ENCODE measurements at places on chromosomes 13 and 19. TPM values are rescaled to one million over a fixed set of nuclear protein-coding genes. Genes with fewer than 3 reads are reported as not detected.

The HOMER3 gene
- total RNA-seq, result 79.3 TPM

The ZNF507 gene
- 7.0 TPM for total RNA-seq

DNA sequence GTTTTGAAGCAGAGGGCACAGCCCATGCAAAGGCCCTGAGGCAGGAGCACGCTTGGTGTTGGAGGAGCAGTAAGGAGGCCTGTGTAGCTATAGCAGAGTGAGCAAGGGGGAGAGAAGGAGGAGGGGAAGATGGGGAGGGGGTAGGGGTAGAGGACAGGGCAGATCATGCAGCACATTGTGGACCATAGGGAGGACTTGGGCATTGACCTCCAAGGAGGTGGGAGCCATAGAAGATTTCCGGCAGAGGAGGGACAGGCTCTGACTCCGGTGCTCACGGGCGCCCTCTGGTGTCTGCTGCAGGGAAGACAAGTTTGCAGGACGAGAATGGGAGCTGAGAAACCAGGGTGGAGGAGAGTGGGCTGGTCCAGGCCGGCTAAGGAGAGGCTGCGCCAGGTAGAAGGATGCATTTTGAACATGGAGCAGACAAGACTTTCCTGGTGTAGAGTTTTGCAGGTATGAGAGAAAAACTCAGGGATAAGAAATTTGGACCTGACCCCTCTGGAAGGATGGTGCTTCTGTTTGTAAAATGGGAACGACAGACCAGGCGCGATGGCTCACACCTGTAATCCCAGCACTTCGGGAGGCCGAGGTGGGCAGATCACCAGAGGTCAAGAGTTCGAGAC is 13.7 kb upstream of the CREB3L3 start:
- H3K4me3 ChIP-seq, result no peak overlapping the region
- no peak overlapping the region for H3K27ac ChIP-seq
- peak; percentile 43 for DNase-seq
- H3K4me1 ChIP-seq, result peaks cover 7% of the 10 kb centered on the region

DNA sequence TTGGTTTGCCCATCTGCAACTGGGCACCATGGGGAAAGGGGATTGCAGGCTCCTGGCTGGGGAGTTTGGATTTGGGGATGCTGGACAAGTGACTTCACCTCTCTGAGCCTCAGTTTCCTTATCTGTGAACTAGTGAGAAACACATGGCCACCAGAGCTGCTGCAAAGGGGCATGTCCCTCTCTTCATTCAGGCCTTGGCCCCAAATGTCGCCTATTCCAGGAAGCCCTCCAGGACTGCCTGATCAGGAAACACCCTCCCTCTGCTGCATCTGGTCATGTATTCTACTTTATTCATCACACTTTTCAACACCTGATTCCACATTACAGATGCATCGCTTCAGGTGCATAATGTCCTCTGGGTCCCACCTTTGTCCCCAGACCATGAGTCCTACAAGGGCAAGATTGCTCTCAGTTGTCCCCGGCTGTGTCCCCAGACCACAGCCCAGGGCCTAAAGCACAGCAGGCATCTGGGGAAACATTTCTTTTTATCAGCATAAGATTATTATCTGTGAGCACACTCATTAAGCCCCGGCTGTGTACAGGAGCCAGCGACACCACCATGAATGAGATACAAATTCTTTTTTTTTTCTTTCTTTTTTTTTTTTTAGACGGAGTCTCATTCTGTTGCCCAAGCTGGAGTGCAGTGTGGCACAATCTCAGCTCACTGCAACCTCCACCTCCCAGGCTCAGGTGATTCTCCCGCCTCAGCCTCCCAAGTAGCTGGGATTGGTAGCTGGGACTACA is 37.5 kb downstream of the ARRDC2 start:
- H3K4me1 ChIP-seq, result peaks cover 30% of the 10 kb centered on the region
- no peaks in the 10 kb centered on the region for H3K36me3 ChIP-seq
- H3K27me3 ChIP-seq, result no peaks in the 10 kb centered on the region
- peak overlapping the region; percentile 29 for H3K27ac ChIP-seq
- H3K4me3 ChIP-seq, result peak overlapping the region; percentile 17

GRCh38 chr19:32489971-32490370 is 84.4 kb downstream of the DPY19L3 start:
- H3K4me3 ChIP-seq, result no peak overlapping the region
- H3K4me1 ChIP-seq, result no peaks in the 10 kb centered on the region
- no peak for DNase-seq
- H3K27ac ChIP-seq, result no peak overlapping the region
- H3K27me3 ChIP-seq, result no peaks in the 10 kb centered on the region

GRCh38 chr19:17888260-17888659 is 16.5 kb downstream of the SLC5A5 start:
- H3K36me3 ChIP-seq, result no peaks in the 10 kb centered on the region
- no peak for DNase-seq

DNA sequence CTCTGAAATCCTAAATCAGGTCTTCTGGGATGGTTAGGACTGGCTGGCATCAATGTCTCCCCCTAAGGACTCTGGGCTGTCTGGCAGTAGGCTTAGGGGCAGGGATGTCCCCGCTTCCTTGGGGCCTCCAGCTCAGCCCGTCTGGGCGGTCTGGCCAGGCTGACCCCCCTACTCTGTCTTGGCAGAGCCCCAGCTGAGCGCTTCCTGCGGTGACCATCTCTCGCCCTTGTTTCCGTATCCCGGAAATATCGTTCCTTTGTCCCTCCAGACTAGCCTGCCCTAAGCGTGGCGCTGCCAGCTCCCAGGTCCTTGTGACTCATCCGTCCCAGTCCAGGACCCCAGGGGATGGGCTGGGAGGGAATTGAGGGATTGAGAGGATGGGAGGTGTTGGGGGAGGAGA is 11.3 kb downstream of the GTPBP3 start:
- H3K4me1 ChIP-seq, result peaks cover 30% of the 10 kb centered on the region
- H3K36me3 ChIP-seq, result no peaks in the 10 kb centered on the region
- H3K27me3 ChIP-seq, result no peaks in the 10 kb centered on the region
- H3K27ac ChIP-seq, result peak overlapping the region; percentile 8

DNA sequence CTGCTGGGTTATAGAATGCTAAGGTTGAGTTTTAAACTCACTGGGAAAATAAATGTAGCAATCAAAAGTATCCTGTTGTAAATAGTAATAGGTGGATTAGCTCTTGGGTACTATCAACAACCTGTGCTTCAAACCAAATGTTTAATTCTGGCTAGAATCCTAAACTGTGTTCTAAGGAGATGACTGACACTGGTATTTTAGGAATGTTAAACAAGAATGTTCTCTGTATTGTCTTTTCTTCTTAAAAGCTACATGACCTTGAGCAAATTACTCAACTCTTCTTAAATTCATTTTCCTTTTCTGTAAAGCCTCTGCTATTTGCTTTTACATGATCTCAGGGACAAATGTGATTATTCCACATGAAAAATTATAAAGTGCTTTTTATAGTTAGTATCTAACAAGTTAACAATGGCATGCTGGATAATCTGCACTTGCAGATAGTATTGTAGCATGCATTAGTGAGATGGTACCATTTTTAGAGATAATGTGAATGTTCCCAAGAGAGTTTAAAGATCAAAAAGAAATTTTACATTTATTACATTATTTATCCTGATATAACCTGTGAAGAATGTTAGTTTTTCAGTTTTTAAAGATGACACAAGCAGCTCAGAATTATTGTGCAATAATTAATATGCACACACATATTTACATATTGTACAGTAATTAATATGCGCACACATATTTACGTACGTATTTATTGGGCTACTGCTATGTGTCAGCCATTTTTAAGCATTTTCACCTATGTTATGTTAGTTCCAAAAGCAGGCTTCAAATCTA is 13.6 kb upstream of the EPSTI1 start:
- DNase-seq, result no peak
- H3K27ac ChIP-seq, result peak overlapping the region; percentile 76
- H3K4me3 ChIP-seq, result no peak overlapping the region

The ADGRE2 gene
- total RNA-seq, result not detected

GRCh38 chr19:24086974-24087595 is at the start of gene ZNF254:
Gene ZNF254 (plus strand): TSS chr19:24087187. CDS start chr19:24087308, 121 bp downstream.
- no peaks in the 10 kb centered on the region for H3K4me1 ChIP-seq
- H3K4me3 ChIP-seq, result peak within 1 kb of the TSS; percentile 62
- H3K27ac ChIP-seq, result peak within 1 kb of the TSS; percentile 95
- H3K36me3 ChIP-seq, result peaks cover 27% of the 10 kb centered on the region
- H3K27me3 ChIP-seq, result no peaks in the 10 kb centered on the region

GRCh38 chr13:71704656-71705055 is 162.3 kb downstream of the DACH1 start:
- no peak overlapping the region for H3K4me3 ChIP-seq
- no peak overlapping the region for H3K27ac ChIP-seq
- H3K27me3 ChIP-seq, result no peaks in the 10 kb centered on the region
- no peaks in the 10 kb centered on the region for H3K4me1 ChIP-seq
- H3K36me3 ChIP-seq, result no peaks in the 10 kb centered on the region

DNA sequence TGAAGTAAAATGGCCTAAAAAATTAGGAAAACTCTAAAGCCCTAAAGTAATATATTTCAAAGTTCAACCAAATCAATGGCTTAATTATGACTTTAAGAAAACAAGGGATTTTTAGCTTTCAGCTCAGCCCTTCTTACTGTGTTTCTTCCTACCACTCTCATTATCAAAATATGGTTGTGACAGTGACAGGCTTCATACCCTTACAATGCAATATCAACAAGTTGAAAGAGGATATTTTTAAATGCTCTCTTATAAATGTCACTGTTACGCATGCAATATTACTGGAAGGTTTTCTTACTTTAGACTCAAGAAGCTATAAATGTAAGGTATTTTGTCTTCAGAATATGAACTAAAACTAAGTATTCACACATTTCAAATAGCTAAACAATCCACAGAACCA is 1225.7 kb upstream of the MIR17HG start:
- no peak for DNase-seq
- no peak overlapping the region for H3K4me3 ChIP-seq
- H3K4me1 ChIP-seq, result no peaks in the 10 kb centered on the region

The CPB2 gene
- not detected for total RNA-seq

Data from SJSA1 (cell line).